Esophagus muscularis mucosa (tissue), 4 donors: ENCODE measurements at places on chromosomes 1 and 21. TPM values are rescaled to one million over a fixed set of nuclear protein-coding genes. Genes with fewer than 3 reads are reported as not detected.

GRCh38 chr1:208562151-208562960 lies 318.2 kb upstream of the PLXNA2 start:
- H3K27ac ChIP-seq, result no peak overlapping the region
- no peaks in the 10 kb centered on the region for H3K4me1 ChIP-seq
- H3K4me3 ChIP-seq, result no peak overlapping the region
- H3K36me3 ChIP-seq, result no peaks in the 10 kb centered on the region

GRCh38 chr21:42056996-42057689 lies 14.0 kb upstream of the UMODL1 start:
- H3K27me3 ChIP-seq, result no peaks in the 10 kb centered on the region
- H3K27ac ChIP-seq, result no peak overlapping the region
- no peaks in the 10 kb centered on the region for H3K36me3 ChIP-seq
- H3K4me3 ChIP-seq, result no peak overlapping the region
- H3K4me1 ChIP-seq, result no peaks in the 10 kb centered on the region

- DNase-seq, result no peak
- H3K4me3 ChIP-seq, result no peak overlapping the region
- H3K27me3 ChIP-seq, result no peaks in the 10 kb centered on the region
- no peaks in the 10 kb centered on the region for H3K36me3 ChIP-seq
- no peak overlapping the region for H3K27ac ChIP-seq
Observed at GRCh38 chr1:184004935-184005334, 32.6 kb downstream of the COLGALT2 start.

- peaks cover 60% of the 10 kb centered on the region for H3K36me3 ChIP-seq
- H3K4me1 ChIP-seq, result peaks cover 61% of the 10 kb centered on the region
- H3K4me3 ChIP-seq, result no peak overlapping the region
- no peak for DNase-seq
- H3K27me3 ChIP-seq, result no peaks in the 10 kb centered on the region
- peak overlapping the region; percentile 65 for H3K27ac ChIP-seq
Observed at GRCh38 chr1:154176337-154176736, 15.6 kb downstream of the TPM3 start.

DNA sequence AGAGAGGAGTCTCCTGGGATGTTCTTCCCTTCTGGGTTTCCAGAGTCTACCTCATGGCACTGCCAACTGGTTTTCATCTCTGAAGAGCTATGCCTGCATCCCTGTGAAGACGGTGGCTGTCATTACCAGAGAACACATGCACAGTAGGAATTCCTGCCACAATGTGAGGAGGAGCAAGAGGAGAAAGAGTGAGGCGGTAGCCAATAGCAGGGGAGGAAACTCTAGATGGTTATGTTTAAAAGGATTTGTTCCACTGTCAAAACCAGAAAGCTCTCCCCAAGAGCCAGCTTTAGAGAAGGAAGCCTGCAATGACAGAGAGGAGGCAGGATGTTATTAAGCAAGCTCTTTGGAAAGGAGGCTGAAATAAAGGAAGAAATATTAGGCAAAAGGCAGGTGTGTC lies 12.3 kb downstream of the LMX1A start:
- H3K36me3 ChIP-seq, result no peaks in the 10 kb centered on the region
- peaks cover 12% of the 10 kb centered on the region for H3K27me3 ChIP-seq
- H3K4me1 ChIP-seq, result no peaks in the 10 kb centered on the region
- H3K27ac ChIP-seq, result no peak overlapping the region
- peak; percentile 81 for DNase-seq
- H3K4me3 ChIP-seq, result no peak overlapping the region

DNA sequence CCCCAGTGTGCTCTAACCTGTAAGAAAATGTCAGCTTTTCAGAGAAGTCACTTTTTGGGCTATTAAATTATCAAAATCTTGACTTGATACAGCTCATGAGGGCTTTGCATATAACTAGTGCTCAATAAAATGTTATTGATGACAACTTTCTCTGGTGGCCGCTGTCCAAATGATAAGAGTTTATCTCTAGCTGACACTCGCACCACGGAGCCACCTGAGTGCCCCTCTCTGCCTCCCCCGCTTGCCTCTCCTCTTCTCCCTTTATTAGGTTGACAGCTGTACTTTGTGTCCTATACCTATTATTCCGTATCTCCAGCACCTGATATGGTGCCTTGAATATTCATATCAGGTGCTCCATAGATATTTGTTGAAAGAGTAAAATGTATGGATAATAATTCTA lies 82.8 kb downstream of the PHTF1 start:
- peaks cover 7% of the 10 kb centered on the region for H3K4me1 ChIP-seq
- H3K4me3 ChIP-seq, result no peak overlapping the region
- peaks cover 7% of the 10 kb centered on the region for H3K36me3 ChIP-seq
- DNase-seq, result no peak
- no peak overlapping the region for H3K27ac ChIP-seq
- H3K27me3 ChIP-seq, result no peaks in the 10 kb centered on the region

DNA sequence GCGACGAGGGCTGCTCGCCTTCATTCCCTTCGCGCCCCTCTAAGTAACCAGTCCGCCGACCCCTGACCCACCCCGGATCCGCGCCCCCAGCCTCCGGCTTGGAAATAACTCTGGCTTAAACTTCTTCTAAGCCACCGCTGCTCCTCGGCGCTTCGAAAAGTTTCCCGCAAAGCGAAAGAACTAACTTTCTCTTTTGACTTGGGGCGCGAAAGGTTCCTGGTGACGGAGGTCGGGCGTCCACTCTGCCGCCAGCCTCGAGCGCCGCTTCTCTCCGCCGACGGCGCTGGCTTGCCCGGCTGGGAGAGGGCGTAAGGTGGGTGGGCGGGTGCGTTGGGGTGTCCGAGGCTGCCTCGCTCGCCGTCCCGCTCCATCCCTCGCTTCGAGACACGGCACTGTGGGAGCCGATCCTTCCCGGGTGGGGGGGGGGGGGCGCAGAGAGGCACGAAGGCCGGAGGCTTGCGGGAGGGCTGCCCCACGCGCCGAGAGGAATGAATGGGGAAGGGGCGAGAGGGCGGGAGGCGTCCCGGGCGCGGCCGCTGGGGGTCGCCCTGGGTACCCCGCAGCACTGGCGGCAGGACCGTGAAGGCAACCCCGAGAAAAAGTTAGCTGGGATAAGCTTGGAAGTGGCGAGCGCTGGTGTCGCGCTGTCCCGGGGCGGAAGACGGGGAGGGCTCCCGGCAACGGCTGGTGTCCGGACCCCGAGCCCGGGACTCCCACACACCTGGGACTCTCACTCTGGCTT lies 569 bp downstream of the ATF3 start:
- peak overlapping the region; percentile 99 for H3K27ac ChIP-seq
- peak overlapping the region; percentile 69 for H3K4me3 ChIP-seq
- peaks cover 56% of the 10 kb centered on the region for H3K4me1 ChIP-seq
- no peak for DNase-seq

DNA sequence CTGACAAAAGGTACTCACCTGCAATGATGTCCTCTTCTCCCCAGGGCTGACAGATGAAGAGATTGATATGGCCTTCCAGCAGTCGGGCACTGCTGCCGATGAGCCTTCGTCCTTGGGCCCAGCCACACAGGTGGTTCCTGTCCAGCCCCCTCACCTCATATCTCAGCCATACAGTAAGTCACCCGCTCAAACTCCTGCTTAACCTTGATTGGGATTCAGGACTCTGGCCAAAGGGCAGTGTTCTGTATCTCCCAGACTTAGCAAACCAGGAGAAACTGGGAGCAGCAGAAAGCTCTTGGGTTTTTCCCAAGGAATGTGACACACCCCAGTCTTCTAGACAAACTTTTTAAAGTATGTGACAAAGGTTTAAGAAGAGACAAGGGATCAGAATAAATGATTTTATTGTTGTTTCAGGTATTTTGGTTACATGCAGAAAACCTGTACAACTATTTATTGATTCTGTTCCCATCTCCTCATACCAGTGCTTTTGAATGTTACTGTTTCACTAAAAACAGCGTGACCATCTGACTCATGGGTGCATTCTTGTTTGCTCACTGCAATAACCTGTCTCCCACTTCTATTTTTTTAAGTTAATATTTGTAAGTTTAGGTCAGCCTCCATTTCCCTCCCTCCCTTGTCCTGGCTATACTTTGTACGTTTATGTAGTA lies 124.6 kb downstream of the PEX14 start:
- H3K27ac ChIP-seq, result no peak overlapping the region
- no peak for DNase-seq
- no peaks in the 10 kb centered on the region for H3K36me3 ChIP-seq
- H3K27me3 ChIP-seq, result no peaks in the 10 kb centered on the region
- no peak overlapping the region for H3K4me3 ChIP-seq

- no peaks in the 10 kb centered on the region for H3K36me3 ChIP-seq
- H3K27ac ChIP-seq, result peak overlapping the region; percentile 58
- H3K4me1 ChIP-seq, result peaks cover 65% of the 10 kb centered on the region
- H3K27me3 ChIP-seq, result no peaks in the 10 kb centered on the region
Observed at GRCh38 chr1:203521074-203521794, 27.3 kb downstream of the OPTC start.

- H3K36me3 ChIP-seq, result peaks cover 3% of the 10 kb centered on the region
- no peak overlapping the region for H3K4me3 ChIP-seq
- DNase-seq, result no peak
- H3K27ac ChIP-seq, result no peak overlapping the region
- H3K27me3 ChIP-seq, result no peaks in the 10 kb centered on the region
Observed at GRCh38 chr1:13728091-13728715, 28.2 kb downstream of the PRDM2 start.

DNA sequence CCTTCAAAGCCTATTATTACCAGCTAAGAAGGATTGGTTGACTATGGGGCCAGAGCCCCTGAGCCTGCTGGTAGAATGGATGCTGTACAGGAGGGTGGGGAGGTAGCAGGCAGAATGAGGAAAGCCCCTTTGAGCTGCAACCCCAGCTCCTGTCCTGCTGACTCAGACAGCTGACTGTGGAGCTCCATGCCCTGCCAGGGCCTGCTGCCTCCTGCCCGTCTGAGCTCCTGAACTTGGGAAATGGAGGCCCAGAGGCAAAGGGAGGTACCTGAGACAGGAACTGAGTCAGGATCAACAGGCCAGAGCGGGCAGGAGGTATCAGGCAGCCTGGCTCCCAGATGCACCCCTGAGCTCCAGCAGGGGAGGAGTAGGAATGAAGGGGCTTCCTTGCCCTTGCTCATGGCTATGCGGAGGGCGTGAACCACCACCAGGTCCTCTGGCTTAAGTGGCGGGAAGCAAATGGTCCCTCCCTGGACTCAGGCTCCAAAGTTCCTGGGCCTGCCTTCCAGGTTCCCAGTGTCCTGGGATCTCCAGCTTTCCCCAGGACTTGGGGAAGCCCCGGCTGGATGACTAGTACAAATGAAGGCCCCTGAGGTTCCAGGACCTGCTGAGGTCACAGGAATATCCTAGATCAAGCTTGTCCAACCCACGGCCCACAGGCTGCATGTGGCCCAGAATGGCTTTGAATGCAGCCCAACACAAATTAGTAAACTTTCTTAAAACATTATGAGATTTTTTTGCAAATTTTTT lies 3.9 kb upstream of the SFN start:
- DNase-seq, result no peak
- H3K27ac ChIP-seq, result no peak overlapping the region
- H3K4me1 ChIP-seq, result peaks cover 6% of the 10 kb centered on the region
- H3K36me3 ChIP-seq, result peaks cover 44% of the 10 kb centered on the region
- H3K27me3 ChIP-seq, result no peaks in the 10 kb centered on the region

GRCh38 chr21:28257276-28257675 lies 735.4 kb downstream of the LTN1 start:
- no peak for DNase-seq
- H3K27me3 ChIP-seq, result no peaks in the 10 kb centered on the region
- no peak overlapping the region for H3K4me3 ChIP-seq
- peak overlapping the region; percentile 54 for H3K27ac ChIP-seq
- H3K4me1 ChIP-seq, result peaks cover 11% of the 10 kb centered on the region

DNA sequence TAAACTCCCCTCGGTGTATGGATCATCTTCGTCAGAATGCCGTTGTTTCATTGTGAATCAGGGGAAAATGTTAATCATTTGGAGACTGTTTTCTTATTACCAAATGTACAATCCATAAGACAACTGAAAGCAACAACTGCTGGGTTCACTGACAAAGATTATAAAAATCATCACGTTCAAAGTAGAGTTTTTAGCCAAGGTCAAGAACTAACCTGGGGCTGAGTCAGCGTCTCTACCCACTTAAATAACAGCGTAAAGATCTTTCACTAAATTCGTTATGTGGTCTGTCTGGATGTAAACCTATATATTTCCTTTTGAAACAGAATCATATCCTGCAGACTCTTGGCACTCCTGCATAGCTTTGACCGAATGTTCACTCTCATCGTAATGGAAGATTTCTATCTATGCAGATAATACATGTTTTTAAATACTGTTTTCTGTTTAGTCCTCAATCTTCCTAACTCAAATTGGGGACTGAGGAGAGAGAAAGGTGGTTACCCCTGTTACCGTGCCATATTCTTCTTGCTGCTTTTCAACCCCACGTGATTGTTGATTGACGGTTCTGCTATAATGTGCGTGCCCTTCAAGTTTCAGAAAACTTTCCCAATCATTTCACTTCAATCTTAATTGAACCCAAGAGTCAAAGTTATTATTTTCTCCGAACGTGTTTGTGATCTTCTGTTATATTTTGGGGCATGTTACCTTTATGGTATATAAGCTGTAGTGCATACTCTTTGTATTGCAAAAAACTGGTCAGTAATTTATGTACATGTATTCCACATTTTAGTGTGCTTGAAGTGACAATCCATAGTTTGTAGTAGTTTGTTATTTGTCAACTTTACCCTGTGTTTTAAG lies 15.6 kb upstream of the NCMAP start:
- H3K27ac ChIP-seq, result no peak overlapping the region
- no peak overlapping the region for H3K4me3 ChIP-seq
- DNase-seq, result no peak

DNA sequence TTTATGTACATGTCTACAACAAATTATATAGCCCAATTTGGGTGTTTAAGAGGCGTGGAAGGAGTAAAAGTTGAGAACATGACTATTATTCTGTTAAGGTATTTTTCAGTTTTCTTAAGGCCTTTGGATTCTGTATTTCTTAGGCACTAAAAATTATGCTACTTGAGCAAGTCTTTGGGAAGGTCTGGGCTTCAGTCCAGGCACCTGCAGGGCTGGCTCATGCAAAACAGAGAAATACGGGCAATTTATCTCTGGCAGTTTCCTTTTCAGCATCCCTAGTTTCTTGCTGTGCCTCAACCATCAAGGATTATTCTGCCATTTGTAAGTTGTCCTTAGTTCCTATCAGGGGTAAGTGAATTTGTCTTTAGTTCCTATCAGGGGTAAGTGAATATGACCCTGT lies 358.8 kb upstream of the B3GALT2 start:
- no peaks in the 10 kb centered on the region for H3K36me3 ChIP-seq
- no peaks in the 10 kb centered on the region for H3K27me3 ChIP-seq
- H3K4me3 ChIP-seq, result no peak overlapping the region
- H3K27ac ChIP-seq, result no peak overlapping the region

The FCRL1 gene
- total RNA-seq, result 0.66 TPM

The SERPINC1 gene
- not detected for total RNA-seq

The SRGAP2C gene
- total RNA-seq, result 41.5 TPM

The PPIH gene
- total RNA-seq, result 12.5 TPM

The A3GALT2 gene
- total RNA-seq, result not detected

The PEAR1 gene
- 9.1 TPM for total RNA-seq
